Vagina (tissue), 2 donors: ENCODE measurements at places on chromosomes 16 and 17.

DNA sequence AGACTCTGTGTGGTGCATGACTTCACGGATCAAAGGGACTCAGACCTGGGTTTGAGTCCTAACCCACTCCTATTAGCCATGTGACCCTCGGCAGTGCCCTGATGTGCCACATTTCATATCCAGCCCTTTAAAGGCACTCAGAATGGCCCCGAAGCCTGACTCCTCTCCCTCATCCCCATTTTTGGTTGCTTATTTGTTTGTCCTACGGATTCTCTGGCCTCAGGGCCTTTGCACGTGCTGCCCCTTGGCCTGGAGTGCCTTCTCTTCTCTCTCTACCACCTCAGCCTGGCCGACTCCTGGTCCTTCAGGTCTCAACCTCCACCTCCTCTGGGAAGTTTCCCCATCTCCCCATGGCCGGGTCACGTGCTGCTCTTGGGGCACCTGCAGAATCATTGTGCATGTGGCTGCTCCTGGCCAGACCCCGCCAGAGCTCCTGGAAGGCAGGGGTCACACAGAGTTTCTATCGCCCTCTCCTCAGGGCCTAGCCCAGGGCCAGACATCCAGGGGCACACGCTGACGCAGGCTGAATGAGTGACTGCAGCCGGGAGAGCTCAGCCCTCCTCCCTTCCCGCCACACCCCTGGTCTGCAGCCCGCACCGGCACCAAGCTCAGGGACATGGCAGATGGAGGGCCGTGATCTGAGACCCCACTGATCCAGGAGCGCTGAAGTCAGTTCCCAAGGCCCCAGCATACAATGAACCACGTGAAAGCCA lies 22.0 kb upstream of the CIBAR2 start:
- DNase-seq, result no peak

GRCh38 chr16:8915722-8916301 lies 33.7 kb downstream of the LITAFD start:
- DNase-seq, result no peak

- DNase-seq, result no peak
Measured at GRCh38 chr17:68943123-68943811, 11.9 kb downstream of the ABCA8 start.

DNA sequence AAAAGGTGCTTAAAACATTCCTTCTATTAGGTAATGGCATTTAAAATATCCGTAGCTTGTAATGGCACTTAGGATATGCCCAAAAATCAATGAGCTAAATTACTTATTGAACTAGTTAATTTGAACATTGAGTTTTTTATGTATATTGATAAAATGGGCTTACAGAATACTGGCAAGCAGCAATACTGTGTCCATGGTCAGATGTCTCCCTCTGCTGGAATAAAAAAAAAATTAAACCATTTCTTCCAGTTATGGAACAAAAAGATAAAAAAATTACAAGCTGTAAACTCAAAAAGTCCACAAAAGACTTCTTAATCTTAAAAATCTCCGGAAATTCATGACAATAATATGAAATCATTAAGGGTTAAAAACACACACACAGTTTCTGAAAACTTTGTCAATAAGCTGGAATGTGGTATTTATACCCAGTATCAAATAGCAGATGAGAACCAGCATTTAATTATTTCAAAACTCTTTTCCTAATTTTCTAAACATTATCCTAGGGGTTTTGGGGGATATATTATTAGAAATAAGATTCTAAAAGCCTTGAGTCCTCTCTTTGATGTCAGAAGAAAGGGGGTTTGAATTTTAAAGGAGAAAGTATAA lies 21.5 kb upstream of the PSMD7 start:
- DNase-seq, result no peak

DNA sequence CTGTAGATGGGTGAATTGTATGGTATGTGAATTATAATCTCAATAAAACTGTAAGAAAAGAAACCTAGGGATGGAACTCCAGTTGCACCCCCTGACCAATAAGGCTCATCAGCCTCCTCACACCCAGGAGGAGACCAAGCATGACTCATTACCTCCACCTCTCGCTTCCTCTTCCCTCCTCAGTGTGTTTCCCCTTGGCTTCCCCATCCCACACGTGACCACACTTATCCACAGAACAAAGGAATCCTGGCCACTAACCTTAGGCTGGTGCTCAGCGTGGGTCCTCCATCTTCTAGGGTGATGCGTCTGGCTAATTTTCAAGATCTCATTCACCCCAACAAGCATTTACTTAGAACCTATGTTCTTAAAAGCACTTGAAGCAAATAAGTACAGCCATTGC lies 36.2 kb upstream of the MAP3K14 start:
- DNase-seq, result peak; percentile 19

DNA sequence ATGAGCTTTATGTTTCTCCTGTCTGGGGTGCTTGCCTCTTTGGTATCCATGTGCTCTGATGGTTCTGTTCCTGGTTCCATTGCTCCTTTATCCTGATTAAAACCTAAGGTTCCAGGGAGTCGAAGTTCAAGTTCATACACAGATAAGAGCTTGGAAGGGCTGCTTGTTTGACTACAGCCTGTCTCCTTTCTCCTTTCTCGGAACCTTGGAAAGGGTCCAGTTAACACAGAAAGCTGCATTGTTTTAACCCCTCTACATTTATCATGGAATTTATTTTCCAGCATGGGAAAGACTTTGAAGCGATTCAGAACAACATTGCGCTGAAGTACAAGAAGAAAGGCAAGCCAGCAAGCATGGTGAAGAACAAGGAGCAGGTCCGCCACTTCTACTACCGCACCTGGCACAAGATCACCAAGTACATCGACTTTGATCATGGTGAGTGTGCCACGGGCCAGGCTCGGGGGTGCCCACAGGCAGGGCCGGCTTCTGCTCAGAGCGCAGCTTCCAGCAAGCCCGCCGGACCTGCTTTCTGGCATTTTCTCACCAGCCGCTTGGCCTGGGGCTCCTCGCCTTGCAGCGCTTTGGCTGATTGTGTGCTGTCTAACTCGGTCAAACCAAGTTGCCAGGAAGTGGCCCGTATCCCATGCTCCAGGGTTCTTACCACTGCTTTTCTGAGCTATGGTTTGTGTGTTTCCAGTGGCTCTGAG lies 19.9 kb downstream of the CRAMP1 start:
- no peak for DNase-seq

DNA sequence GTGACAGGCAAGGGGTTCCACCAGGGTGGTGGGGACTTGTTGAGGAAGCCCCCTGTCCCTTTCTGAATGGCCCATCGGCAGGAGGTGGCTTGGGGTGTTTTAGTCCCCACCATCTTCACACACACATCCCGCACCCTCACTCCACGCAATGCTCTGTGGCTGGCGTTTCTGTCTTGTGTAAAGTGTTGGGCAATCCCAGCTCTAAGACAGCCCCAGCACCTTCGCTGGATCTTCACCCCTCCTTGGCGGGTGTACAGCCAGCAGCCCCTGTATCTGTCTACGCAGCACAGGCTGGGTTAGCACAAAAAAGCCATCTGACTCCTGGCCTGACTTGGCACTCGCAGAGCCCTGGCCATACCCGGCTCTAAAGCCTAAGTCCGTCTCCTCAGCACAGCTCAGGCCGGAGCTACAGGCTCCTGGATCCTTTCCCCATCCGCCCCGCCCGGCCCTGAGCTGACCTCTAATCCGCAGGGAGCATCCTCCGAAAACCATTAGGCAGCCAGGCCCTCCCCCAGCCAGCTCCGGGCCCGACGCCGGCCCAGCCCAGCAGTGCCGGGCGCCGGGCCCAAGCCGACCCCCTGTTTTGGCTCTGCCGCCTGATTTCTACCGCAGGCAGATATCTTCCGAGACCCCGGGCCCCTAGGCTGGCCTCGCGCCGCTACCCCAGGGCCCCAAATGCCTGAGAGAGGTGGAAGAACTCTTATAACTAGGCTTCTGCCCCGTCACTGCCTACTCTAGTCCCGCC lies 42.4 kb upstream of the TAC4 start:
- no peak for DNase-seq

GRCh38 chr16:47258874-47259461 lies 115.2 kb upstream of the NETO2 start:
- no peak for DNase-seq

DNA sequence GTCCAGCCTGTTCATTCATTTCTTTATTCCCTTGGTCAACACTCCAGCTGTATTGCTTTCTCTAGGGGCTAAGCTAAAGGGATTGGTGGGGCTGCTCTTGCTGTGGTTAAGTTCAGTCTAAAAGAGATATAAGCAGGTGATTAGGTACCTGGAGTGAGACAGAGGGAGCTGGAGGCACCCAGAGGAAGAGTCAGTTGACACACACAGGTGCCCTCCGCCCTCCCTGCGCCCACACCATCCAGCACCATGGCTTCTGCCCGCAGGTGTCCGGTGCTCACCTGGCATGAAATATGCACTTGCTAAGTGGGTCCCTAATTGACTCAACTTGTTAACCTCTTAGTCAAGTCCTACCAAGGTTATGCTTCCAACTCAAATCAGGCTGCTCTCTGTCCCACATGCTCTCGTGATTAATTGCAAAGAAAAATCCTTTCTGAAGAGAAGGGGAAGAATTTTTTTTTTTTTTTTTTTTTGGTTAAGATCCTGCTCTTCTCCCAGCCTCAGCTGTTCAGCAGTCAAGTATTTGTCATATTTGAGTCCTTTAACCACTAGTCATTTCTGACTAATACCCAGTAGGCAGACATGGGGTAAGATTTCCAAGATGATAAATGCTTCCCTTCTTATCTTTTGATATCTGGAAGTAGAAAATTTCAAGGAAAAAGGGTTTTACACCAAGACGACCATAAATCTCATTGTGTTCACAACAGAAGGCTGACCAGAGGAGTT lies 199.8 kb upstream of the WSCD1 start:
- peak; percentile 79 for DNase-seq

GRCh38 chr16:2398520-2398919 lies 30.7 kb upstream of the CCNF start:
- no peak for DNase-seq

DNA sequence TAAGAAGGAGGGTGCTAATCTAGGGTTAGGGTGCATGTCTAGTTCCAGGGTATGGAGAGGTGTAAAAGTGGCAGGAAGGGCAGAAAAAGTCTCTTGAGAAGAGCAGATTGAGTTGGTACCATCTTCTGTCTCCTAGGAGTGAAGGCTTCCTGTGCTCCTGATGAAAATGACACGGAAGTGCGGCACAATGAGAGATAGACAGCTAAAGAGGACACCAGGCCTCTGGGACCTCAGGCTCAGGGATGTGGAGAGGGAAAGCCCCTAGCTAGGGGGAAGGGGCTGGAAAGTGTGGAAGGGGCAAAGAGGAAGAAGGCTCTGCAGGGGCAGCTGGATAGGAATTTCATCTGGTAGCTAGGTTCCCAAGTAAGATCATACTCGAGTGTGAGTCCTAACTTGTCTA lies 498.3 kb upstream of the EEF2KMT start:
- DNase-seq, result no peak

- no peak for DNase-seq
Measured at GRCh38 chr16:63568164-63568563, 1531.9 kb upstream of the CDH8 start.

DNA sequence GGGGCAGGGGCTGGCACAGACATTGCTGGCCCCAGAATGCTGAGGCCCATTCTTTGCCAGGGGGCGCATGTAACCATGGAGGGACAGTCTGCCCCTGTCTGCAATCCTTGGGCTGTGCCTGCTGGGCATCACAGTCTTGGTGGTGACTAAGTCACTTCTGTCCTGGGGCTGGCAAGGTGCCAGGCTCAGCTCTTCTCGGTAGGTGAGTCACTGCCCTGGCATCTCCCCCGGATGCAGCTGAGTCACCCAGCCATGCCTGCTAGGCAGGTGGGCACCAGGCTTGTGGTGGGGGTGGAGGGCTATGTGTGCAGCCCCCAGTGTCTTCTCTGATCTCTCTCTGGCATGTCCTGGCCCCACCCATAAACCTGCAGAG lies 5.6 kb downstream of the RARA start:
- DNase-seq, result peak; percentile 93

DNA sequence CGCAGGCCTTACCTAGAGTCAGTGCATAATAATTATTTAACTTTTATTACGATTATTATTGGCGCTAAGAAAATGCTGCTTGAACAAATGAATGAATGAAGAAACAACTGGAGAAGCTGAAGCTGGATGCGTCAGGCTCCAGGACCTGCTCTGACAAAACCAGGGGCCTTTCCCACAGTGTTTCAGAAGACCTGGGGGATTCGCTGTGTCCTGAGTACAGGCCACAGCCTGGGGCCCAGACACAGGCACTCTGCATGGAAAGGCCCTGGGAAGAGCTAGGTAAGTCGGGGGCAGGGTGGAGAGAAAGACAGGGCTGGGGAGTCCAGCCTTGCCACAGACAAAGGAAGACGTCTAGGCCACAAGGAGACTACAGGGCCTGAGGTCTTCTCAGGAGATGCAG lies 226.1 kb downstream of the ZNF423 start:
- no peak for DNase-seq

DNA sequence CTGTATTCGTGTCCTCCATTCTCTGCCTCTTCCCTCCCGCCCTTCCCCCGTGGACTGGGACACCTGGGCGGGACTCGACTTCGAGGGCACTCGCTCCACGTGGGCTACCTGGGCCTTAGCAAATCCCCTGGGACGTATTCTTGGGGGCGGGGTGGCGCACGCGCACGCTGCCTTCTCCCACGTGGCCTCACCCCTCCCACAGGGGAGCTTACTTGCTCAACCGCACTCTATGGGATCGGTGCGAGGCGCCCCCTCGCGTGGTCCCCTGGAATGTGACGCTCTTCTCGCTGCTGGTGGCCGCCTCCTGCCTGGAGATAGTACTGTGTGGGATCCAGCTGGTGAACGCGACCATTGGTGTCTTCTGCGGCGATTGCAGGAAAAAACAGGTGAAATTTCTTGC lies 3.5 kb downstream of the VMO1 start:
- no peak for DNase-seq

GRCh38 chr16:20214401-20214800 lies 112.9 kb downstream of the GP2 start:
- DNase-seq, result no peak

GRCh38 chr16:86479419-86479818 lies 30.9 kb upstream of the FOXF1 start:
- DNase-seq, result no peak

DNA sequence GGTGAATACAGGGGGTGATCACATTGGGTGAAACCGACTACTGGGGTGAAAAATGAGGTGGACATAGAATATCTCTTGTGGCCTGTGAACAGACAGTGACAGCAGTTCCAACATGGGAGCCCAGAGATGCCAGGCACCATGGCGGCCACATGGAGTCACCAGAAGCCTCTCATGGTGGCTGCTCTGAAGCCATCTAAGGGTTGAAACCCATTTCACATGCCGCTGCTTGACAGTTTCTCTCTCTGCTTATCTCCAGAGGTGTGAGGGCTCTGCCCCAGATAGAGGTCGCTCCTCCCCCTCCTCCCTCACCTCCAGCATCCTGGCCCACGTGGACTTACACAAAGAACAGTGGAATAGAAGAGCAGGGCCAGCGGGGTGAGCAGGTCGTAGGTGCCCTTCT lies 37.9 kb upstream of the PIK3R6 start:
- DNase-seq, result peak; percentile 79
